Purkinje cell (primary cell): ENCODE measurements at places on chromosomes 3 and 15. TPM values are rescaled to one million over a fixed set of nuclear protein-coding genes. Genes with fewer than 3 reads are reported as not detected.

The CX3CR1 gene
- polyA plus RNA-seq = 0.43 TPM in 1 of 2 replicates, not detected in the other

The ST3GAL6 gene
- 39.4 and 46.5 TPM in 2 replicates for polyA plus RNA-seq

The ZBTB47 gene
- polyA plus RNA-seq = 0.31 TPM in 1 of 2 replicates, not detected in the other

The SHC4 gene
- 0.06 and 2.9 TPM in 2 replicates for polyA plus RNA-seq

The MGLL gene
- polyA plus RNA-seq = 21.1 and 54.1 TPM in 2 replicates

The CHL1 gene
- polyA plus RNA-seq = 25.2 and 62.3 TPM in 2 replicates

The RGMA gene
- polyA plus RNA-seq = 0.31 and 0.32 TPM in 2 replicates

The STRIT1 gene
- not detected in 2 replicates for polyA plus RNA-seq

The IL17RB gene
- polyA plus RNA-seq = 4.7 and 5.1 TPM in 2 replicates

The MME gene
- 2.0 TPM in 1 of 2 replicates, not detected in the other for polyA plus RNA-seq

The EFCAB12 gene
- 0.76 TPM in 1 of 2 replicates, not detected in the other for polyA plus RNA-seq

The NPAP1 gene
- polyA plus RNA-seq = 0.47 TPM in 1 of 2 replicates, not detected in the other
